ENCODE measurements at places on chromosomes 13 and 19. TPM values are rescaled to one million over a fixed set of nuclear protein-coding genes. Genes with fewer than 3 reads are reported as not detected.

The RPS19 gene
- 2,127 TPM for total RNA-seq

The NAPSA gene
- total RNA-seq, result 0.49 TPM

The PRR22 gene
- total RNA-seq, result 1.3 TPM

The FARP1 gene
- total RNA-seq, result 2.6 TPM

The PRRG2 gene
- not detected for total RNA-seq

The KLHL1 gene
- total RNA-seq, result 0.05 TPM

The F10 gene
- total RNA-seq, result 0.61 TPM

The HCST gene
- not detected for total RNA-seq

The CGB3 gene
- not detected for total RNA-seq

The F2RL3 gene
- not detected for total RNA-seq

The USPL1 gene
- total RNA-seq, result 13.0 TPM

The RGL3 gene
- 8.6 TPM for total RNA-seq

The SAMD1 gene
- 26.3 TPM for total RNA-seq

The ZNF878 gene
- not detected for total RNA-seq

The SIGLEC10 gene
- not detected for total RNA-seq

The CGB2 gene
- total RNA-seq, result not detected

The SHANK1 gene
- total RNA-seq, result 0.15 TPM

The ZNF20 gene
- 0.75 TPM for total RNA-seq

The MUC16 gene
- total RNA-seq, result under 0.01 TPM

The EXOC3L2 gene
- total RNA-seq, result not detected

The CXCL17 gene
- not detected for total RNA-seq

The LIM2 gene
- total RNA-seq, result not detected

The CPT1C gene
- 1.7 TPM for total RNA-seq

The TRAPPC2B gene
- total RNA-seq, result 18.3 TPM

Measured in NCI-H460 (cell line).